ENCODE measurements at places on chromosomes 5 and 9.
A peak's percentile ranks its signal among the peaks of the same experiment; 100 is the strongest.

- DNase-seq: peak; percentile 47
Observed at GRCh38 chr5:378976-379742, 57.6 kb downstream of the AHRR start.

DNA sequence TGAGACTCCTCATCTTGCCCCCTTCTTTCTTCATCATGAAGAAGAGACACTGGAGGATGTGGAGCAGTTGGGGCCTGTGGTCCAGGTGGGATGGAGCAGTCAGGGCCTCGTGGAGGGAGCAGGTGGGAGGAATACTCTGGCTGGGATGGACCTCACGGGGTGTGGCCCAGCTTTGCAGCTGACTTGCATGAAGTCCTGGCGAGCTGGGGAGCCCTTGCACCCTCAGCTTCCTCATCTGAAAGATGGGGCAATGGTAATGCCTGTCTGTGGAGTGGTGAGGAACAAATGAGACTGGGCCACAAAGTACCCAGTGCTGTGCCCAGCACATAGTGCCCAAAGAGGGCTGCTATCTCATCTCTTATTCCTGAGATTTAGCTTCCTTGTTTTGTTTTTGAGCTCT, 91.5 kb downstream of the DAB2IP start:
- DNase-seq: no peak

DNA sequence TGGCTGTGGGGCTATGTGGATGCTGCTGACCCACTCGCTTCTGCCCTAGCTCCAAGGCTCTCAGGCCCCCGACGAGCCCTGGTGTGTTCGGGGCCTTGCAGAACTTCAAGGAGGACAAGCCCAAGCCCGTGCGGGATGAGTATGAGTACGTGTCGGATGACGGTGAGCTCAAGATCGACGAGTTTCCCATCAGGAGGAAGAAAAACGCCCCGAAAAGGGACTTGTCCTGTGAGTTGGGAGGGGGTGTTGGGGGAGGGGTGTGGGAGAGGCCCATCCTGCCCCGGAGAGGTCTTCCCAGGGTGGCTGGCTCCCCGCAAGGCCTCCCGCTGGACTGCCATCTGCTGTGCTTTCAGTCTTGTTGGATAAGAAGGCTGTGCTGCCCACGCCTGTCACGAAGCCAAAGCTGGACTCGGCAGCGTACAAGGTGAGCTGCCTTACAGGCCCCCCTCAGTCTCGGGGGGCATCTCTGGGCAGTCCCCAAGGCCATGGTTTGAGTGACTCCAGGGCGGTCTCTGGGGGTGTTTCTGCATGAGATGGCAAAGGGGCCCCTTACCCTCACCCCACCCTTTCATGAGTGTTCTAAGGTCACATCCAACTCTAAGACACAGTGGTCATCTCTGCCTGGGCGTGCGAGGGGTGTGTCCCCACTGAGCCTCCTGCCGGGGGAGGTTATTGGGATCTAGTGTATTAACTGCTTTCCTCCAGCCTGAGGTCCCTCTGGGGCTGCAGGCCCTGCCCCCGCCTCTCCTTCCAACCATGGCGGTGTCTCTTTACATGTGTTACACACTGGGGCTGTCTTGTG, 89.5 kb downstream of the PHF2 start:
- DNase-seq: no peak

DNA sequence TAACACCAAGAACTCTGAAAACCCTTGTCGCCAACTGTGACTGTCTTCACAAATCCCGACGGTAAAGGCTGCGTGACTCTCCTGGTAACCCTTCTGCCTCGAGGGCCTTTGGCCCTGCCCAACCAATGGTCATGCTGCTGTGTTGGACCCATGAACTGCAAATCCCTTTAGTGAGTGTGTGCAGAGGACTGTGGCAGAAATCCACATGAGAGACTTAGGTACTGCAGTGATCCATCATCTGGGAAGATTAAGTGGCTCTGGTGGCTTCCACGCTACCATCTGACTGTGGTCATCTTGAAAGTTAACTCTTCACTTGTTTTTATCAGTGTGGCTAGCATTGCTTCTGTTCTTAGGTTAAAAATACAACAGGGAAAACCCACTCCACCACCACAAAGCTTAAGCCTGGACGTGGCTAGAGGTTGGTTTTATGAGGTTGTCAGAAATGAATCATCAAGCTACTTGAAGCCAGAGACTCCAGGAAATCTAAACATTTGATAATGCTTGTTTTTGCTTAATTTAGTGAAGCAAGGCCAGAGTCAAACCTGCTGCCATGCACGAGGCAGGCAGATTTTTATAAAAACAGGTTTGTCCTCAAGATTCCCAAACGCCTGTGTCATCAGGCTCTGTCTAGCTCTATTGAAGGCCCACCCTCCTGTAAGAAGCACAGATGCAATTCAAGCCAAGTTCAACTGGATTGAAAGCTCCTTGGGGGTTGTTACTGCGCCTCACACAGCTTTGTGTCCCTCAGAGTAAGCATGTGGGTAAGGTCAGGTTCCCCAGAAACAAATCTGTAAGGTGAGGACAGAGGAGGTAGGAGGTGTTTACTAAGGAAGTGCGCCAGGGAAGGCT, 52.7 kb upstream of the ERCC6L2 start:
- DNase-seq: peak; percentile 87

- DNase-seq: peak; percentile 67
Observed at GRCh38 chr5:13957032-13957645, 12.7 kb upstream of the DNAH5 start.

DNA sequence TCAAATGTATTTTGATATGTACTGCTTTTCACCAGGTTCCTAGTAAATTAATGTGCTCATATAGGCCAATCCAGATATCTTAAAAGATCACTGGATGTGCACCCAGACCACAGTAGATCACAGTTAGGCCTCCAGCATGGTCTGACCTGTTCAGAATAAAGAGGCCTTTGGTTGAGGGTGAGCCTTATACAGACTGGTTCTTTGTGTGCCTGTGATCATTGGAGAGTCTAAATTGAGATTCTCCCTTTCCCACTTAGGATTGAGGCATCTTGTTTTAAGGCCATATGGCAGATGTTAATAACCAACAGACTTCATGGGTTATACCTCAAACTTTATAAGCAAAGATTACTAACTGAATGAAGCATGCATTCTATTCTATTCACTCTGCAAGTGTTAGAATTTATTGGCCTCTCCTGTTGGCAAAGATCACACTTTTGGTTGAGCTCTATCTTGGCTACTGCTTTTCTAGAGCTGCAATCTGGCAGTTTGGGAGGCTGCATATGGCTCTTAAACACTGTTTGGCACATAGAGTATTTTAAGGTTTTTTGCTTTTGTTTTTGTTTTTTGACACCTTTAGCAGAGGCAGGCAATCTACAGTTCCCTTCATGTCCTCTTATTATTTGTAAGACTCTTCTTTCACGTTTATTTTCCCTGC, 8.5 kb downstream of the CHSY3 start:
- no peak for DNase-seq
